ENCODE measurements at places on chromosomes 16 and 17.

- no peak for DNase-seq
Measured at GRCh38 chr16:5526826-5527225, 429.2 kb upstream of the EEF2KMT start.

DNA sequence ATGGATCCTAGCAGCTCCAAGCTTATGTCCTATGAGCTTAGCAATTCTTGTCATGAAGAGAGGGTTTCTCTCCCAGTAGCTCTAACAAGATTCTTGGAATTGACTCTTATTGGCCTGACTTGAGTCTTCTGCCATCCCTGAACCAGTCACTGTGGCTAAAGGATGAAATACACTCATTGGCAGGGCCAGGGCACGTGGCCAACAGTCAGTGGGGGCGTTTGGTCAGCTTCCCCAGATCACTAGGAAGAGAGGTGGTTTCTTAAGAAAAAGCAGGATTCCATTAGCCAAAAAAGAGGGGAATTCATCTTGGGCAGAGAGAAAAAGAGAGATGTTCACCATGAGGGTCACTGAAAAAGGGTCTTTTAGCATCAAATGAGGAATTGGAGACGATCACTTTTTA is 363.2 kb downstream of the SNX29 start:
- no peak for DNase-seq

DNA sequence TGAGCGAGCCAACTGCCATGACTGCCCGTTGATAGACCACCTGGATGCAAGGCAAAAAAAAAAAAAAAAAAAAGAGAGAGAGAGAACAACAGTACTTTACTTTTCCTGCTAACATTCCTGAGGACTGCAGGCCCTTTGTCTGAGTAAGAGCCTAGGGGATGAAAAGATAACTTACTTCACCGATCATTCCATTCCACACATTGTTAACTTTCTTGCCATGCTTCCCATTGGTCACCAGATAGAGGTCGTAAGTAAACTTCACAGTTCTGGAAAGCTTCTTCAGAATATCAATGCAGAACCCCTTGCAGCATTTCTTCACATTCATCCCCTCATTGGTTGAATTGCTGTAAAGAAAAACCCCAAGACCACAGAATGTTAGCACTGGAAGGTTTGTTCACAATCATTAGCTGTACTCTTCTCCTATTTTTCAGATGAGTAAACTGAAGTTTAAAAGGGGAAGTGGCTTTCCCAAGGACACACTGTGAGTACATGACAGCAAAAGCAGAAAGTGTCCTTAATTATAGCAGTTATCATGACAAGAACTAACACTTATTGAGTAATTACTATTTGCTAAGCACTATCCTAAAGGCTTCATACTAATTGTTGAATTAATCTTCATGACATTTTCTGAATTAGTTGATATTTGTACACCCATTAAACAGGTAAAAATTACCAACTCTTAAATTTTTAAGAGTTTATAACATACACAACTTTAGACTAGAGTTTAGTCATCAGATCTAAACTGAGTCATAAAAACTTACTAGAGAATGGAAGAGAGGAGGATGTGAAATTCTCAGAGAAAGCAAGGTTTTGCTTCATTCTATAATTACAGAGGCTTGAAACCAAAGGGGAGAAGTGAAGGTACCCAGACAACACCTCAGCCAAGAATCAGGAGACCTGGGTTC is 341.2 kb downstream of the GRIN2A start:
- DNase-seq: no peak

- no peak for DNase-seq
Measured at GRCh38 chr17:83083368-83084201, 4.2 kb downstream of the METRNL start.

DNA sequence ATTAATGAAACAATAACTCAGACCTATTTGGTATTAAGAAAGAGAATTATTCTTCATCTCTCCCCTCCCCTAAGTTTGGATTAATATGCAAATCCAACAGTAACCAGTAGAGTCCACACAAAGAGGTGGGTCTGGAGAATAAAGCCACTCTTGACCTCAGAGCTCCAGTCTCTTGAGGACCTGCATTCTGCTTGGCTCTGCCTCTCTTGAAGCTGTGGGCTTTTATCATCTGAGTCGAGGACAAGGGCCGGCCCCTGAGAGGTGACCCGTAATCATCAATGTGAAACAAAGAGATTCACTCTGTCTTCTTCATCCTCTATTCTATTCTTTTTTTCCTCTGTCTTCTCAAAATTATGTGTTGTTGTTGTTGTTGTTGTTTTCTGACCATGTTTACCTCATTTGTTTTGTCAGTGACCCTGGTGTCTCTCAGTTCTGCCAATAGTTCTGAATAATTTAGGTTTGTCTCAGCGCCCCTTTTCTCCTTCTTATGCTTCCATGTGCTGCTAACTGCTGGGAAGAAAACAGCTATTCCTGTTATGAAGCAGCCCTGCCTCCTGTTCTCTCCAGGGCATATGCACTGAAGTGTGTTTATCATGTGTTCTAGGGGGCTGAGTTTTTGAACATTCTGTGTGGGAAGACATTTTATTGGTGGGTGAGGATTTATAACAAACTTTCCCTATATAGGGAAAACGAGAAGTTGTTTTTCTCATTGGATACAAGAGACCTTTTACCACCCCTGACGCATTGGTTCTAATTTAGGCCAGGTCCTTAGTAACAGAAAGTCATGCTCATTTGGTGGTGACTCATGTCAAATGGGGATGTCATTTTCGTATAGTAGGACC is 135.8 kb downstream of the TRIM37 start:
- DNase-seq: no peak

- DNase-seq: no peak
Measured at GRCh38 chr16:87684106-87684677, 81.6 kb downstream of the KLHDC4 start.

- DNase-seq: no peak
Measured at GRCh38 chr17:80130992-80131391, 15.9 kb downstream of the EIF4A3 start.

DNA sequence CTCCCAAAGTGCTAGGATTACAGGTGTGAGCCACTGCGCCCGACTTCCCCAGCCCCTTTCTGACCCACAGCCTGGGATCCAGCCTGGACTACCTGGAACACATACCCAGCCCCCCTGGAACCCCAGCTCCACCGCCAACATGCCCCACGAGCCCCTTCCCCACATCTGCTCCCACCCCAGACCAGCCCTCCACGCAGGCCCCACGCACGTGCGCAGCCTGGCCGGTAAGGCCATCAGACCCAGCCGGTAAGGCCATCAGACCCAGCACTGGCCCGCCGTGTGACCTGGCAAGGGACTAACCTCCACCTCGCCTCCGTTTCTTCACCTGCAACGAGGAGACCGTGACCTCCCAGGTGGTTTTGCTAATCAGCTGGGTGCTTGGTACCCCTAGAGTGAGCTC is 46.5 kb downstream of the RPH3AL start:
- DNase-seq: no peak

DNA sequence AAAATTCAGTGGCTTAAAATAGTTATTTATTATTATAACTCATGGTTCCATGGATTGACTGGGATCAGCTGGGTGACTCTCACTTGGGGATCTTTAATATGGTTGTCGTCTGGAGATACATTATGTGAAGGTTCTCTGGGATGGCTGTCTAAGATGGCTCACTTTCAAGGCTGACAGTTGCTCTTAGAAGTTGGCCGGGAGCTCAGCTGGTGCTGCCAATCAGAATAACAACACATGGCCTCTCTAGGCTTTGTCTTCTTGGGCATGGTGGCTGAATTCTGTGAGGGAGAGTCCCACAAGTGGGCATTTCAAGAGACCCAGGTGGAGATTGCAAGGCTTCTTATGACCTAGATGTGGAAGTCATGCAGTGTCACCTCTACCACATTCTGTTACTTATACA is 269.7 kb downstream of the CA10 start:
- no peak for DNase-seq

GRCh38 chr16:84663433-84664101 is 15.3 kb downstream of the KLHL36 start:
- no peak for DNase-seq

DNA sequence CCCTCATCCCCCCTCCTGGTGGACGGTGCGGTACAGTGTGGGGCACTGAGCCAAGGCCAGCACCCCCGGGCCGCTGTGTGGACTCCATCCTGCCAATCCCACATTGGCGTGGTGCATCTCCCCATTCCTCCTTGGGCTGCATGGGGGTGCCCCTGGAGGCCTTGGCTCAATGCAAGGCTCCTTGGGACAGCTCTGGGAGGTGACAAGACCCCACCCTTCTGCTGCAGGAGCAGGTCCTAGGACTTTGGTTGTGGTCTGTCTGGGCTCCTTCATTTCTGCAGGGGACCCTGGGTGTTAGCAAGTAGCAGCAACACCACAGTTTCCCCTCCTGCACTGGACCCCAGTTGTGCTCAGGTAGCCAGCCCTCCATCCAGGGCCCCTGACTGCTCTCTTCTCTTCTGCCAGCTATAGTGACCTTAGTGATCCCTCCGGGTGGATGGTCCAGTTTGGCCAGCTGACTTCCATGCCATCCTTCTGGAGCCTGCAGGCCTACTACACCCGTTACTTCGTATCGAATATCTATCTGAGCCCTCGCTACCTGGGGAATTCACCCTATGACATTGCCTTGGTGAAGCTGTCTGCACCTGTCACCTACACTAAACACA is 1.3 kb downstream of the PRSS21 start:
- DNase-seq: no peak

DNA sequence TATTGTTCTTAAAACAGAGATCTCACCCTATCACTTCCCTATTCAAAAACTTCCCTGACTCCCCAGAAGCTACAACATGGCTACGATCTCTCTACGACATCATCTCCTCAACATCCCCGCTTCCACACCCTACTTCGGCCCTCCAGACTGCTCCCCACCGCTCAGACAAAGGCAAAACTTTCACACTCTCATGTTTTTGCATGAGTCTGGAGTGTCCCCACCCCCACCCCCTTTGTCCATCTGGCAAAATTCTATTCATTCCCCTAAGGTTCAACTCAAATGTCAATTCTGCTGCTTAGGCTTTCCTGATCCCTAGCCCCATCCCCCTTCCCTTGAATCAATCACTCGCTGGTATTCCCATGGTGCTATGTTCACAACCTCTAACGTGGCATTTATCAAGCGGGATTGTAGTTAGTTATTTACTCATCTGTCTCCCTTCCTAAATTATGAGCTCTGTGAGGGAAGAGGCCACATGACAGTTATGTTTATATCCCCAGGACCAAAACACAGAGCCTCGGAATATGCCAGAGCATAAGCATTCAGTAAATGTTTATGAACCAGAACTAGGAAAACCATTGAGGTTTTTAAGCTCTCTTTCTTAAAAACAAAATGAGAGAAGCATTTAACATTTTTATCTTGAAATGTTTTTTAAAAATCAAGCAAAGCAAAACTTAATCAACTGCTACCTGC is 55.9 kb downstream of the STX8 start:
- no peak for DNase-seq

GRCh38 chr16:2977440-2977839 is 2.8 kb downstream of the PKMYT1 start:
- peak; percentile 82 for DNase-seq

GRCh38 chr16:81520151-81520470 is 75.5 kb downstream of the CMIP start:
- no peak for DNase-seq
